Type B pancreatic cell (in vitro differentiated cells): ENCODE measurements at places on chromosomes 2 and 18.

GRCh38 chr2:133004623-133005022, 334.6 kb upstream of the LYPD1 start:
- no peak for DNase-seq

DNA sequence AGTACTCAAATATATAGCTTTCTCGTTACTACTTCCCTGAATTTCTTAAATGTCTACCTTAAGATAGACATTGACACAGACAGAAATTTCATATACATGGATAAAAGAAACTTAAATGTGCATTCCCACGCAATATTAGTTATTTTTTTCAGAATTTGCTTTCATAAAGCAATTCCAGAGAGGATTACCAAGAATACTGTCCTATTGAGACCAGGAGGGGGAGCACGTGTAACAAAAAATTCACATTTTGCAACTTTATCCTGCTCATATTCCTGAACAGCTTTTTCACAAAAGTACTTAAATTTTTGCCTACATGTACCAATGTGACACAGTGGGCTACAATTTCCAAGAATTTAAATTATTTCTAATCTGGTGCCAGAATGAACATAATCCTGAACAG, 30.7 kb upstream of the ERCC3 start:
- no peak for DNase-seq

DNA sequence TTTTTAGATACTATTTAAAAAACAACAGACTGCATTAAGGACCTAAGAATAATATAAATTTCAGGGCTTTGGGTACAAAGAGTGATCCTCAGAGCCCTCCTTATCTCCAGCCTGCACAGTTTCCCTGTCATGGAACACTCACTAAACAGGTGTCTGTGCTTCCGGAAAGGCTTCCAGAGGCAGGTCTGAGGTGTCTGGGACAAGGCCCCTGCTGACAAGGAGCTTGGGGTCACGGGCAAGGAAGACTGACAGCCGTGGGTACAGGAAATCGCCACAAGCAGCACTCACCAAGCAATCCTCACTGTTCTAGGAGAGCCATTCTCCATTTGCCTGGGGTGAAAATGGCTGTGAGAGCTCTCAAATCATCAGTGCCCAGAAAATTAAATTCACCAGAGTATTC, 220.3 kb upstream of the PXDN start:
- DNase-seq = no peak

DNA sequence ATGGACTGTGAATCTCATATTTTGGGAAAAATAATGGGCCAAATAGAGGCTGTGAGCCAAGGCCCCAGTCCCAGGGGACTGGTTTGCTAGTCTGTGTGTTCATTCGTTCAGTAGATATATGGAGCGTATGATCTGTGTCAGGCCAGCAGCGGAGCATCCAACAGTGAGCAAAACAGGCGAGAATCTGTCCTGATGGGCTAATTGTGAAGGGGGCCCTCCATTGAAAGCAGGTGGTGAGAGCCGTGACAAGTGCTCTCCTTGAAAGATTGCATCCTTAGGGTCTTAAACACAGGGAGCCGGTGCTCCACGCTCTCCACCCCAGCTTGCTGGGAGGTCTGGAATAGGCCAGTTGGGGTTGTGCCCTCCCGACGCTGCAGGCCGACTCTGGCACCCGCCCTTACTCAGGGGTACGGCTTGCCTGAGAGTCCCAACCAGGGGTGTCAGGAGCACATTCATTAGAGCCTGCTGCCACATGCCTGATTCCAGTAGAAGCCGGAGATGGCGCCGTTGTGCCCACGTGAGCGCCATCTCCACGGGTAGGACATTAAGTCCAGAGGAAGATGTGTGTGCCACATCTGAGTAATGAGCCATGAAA, 213.3 kb downstream of the SH3RF3 start:
- DNase-seq = no peak

DNA sequence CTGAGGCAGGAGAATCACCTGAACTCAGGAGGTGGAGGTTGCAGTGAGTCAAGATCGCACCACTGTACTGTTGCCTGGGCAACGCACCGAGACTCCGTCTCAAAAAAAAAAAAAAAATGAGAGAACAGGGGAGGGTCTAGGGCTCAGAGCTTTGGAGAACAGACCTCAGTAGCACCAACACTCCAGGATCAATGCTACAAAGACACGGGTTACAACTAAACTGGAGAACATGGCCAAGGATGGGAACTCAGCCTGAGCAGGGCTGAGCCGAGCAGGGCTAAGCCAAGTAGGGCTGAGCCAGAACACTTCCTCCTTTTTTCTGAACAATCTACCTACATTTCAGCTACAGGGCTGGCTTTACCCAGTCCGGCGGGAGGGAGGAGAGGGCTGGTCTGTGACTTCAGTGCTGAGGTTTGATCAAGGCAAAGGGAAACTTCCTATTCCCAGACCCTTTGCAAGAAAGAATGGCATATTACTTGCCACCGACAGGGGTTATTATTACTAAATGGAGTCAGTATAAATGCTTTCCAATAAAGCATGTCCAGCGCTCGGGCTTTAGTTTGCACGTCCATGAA, 2.9 kb upstream of the CASP8 start:
- no peak for DNase-seq

GRCh38 chr18:55447672-55448018, 140.3 kb downstream of the TCF4 start:
- DNase-seq = no peak

DNA sequence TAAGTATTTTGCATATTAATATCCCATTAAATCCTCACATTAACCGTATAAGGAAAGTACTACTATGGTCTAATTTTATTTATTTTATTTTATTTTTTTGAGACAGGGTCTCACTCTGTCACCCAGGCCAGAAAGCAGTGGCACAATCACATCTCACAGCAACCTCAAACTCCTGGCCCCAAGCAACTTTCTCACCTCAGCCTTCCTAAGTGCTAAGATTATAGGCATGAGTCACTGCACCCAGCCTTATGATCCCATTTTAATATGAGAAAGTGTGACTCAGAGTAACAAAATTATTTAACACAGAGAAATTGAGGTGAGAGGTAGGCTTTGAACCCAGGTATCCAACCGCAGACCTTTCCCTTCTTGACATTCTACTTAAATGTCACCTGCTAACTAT, 330.0 kb upstream of the POU3F3 start:
- DNase-seq = no peak

- no peak for DNase-seq
Measured at GRCh38 chr2:185667452-185667851, 71.2 kb upstream of the FSIP2 start.

- DNase-seq = no peak
Measured at GRCh38 chr2:190409616-190410015, 1.5 kb downstream of the MFSD6 start.

DNA sequence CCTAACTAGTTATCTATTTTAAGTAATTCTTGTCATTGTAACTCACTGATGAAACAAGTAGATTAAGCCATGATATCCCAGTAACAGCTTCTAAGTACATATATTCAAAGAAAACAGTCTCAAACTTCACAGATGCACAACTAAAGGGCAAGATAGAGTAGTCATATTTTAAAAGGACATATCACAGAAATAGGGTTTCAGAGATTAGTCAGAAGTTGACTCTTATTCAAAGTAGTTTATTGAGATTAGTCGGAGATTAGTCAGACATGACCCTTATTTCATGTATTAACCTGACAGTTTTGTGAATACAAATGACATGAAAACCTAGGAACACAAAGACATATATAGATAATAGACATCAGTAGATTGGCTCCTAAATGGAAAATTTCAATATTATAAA, 15.9 kb upstream of the CHAC2 start:
- no peak for DNase-seq
